ENCODE measurements at places on chromosomes 7 and 10. TPM values are rescaled to one million over a fixed set of nuclear protein-coding genes. Genes with fewer than 3 reads are reported as not detected.

The TMEM270 gene
- not detected for total RNA-seq

GRCh38 chr7:99557940-99558305 lies 519 bp upstream of the ZNF655 start:
- no peak for DNase-seq

The EVX1 gene
- total RNA-seq = 5.6 TPM

GRCh38 chr7:45295222-45295621 lies 137.6 kb downstream of the RAMP3 start:
- no peak for DNase-seq

DNA sequence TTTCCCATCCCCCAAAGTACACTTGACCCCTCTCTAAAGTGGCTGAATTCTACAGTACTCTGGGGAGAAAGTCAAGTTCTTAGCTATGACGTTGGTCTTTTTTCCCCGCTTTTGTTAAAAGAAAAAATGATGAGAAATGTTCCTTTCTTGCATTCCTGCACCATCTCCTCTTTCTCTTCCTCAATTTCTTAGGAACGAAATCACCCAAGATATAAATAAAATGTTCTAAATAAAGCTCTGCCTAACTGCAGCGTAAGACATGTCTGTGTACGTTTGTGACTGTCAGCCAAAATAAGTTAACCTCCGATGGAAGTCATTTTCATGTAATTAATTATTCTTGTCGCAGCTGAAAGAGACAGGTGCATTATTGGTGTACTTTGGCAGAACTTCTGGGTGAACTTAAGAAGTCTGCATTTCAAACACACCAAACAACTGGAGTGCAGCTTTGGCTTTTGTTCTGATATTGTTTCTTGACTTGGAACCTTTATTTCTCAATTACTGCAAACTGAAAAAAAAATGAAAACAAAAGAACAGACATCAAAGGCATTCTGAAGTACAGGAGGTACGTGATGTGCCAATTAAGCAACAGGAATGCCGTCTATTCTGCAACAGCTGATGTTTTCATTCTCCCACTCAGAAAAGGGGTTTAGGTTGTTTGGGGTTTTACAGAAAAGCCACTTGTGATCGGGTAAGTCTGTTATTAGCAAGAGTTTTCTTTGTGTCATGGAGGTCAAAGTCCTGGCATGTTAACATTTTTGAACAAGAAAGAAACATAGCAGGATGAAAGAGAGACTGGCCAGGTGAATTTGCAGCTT lies 82.4 kb upstream of the SDK1 start:
- DNase-seq = no peak

GRCh38 chr10:112275512-112276245 lies 7.5 kb upstream of the TECTB start:
- DNase-seq = no peak

DNA sequence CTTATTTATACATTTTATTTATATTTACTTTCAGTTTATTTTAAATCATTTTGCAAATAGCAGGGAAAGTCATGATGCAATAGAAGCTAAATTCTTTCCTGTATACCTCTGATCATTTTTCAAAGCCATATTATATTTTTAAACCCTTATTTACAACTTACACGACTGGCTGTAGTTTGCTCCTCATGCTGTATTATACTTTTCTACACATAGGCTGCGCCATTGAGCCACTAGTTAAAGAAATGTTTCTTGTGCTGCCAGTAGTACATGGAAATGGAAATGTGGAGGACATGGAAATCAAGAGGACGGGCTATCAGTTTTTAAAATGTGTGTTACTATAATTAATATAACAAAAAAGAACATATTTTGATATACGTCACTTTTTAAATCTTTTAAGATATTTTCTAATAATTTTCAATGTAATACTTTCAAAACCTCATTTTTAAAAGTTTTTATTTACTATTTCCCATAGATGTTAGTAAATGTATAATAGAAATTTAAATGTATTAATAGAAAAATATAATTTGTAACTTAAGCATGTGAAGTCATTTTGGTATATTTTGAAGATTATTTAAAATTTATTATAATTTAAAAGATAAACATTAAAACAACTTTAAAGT lies 118.5 kb downstream of the VTI1A start:
- DNase-seq = no peak

The LIMK1 gene
- total RNA-seq = 26.0 TPM

DNA sequence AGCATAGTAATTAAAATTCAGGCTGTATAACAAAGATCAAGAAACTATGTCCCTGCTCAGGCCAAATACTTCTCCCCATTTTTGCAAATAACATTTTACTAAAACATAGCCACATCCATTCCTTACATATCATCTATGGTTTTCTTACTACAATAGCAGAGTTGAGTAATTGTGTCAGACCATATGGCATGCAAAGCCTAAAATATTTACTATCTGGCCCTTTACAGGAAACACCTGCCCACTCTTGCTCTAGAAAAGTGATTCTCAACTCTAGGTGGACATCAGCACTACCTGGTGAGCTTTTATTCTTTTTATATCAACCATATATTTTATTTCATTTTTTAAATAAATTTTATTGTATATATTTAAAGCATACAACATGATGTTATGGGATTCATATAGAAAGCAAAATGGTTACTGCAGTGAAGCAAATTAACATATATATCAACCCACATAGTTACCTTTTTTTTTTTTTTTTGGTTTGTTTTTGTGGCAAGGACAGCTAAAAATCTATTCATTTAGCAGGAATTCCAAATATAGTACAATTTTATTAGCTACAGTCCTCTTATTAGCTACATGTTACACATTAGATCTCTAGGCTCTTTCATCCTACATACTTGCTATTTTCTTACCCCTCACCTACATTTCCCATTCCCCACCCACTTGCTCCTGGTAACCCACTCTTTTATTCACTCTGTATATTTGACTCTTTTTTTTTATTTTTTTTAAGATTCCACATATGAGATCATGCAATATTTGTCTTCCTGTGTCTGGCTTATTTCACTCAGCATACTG lies 19.6 kb downstream of the ABI1 start:
- DNase-seq = no peak

DNA sequence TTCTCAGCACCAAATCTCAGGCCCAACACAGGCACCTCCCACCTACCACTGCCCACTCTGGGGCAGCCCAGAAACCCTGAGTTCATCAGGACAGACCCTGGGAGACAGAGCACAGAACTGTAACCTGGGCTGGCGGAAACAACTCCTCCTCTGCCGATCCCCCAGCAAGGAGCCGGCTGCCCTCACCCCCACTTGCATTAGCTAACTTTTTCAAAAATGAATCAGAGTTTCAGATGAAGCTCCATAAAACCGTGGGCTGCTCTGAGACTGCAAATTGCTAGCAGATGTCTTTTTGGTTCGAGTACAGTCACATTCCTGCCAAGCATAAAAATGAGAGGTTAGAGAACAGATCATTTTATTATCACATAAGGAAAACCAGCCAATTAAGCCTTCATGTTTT lies 93.4 kb upstream of the PARD3 start:
- DNase-seq = no peak

DNA sequence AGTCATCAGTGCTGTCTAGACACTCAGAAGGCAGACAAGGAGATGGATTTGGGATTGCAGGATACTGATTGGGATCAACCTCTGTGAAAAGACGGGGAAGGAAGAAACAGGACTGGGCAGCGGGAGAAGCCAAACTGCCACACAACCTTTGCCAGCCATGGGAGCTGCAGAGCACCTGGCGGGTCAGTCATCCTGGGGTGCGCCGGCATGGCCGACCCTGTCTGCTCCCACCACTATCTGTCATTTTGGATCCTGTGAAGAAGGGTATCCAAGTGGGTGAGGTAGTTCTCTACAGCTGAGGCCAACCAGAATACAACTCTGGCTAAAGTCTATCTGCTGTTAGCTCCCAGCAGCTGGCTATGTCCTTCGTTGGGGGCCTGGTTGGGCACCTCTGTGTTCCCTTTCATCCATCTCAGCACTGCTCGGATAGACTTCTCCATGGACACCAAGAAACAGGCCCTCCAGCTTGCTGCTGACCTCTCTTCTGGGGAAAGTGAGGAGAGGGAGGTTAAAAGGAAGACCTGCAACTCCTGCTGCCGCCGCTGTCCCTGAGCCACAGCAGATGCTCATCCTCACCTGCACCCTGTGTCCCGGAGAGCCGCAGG lies 11.7 kb upstream of the RBM17 start:
- no peak for DNase-seq

- no peak for DNase-seq
These were observed 24.0 kb upstream of the PCGF5 start for GRCh38 chr10:91196268-91197048.

- DNase-seq = no peak
These were observed 80.6 kb upstream of the LAMB4 start for GRCh38 chr7:108210796-108211195.

The DCLRE1A gene
- total RNA-seq = 8.3 TPM

The ZNF783 gene
- 30.0 TPM for total RNA-seq

GRCh38 chr7:83410989-83411591 lies 237.8 kb downstream of the SEMA3E start:
- DNase-seq = no peak

DNA sequence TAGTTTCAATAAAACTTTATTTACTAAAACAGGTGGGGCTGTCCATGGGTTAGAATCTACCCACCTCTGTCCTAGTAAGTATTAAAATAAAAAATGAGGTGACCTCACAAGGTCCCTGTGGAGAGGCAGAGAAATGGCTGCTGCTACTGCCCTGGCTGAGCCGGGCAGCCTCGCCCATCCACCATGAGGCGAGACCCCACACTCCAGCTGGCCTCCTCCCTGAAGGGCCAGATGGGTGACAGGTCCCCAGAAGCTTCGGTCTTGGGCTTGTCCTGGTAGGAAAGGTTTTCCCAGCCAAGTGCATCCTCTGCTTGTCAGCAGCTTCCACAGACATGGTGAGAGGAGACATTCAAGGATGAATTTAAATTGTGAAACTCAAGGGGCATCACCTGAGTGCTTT lies 565.8 kb downstream of the PTPRN2 start:
- DNase-seq = no peak

- DNase-seq = no peak
These were observed 512.5 kb downstream of the REEP3 start for GRCh38 chr10:64033711-64034110.

The SRRT gene
- total RNA-seq = 133 TPM

DNA sequence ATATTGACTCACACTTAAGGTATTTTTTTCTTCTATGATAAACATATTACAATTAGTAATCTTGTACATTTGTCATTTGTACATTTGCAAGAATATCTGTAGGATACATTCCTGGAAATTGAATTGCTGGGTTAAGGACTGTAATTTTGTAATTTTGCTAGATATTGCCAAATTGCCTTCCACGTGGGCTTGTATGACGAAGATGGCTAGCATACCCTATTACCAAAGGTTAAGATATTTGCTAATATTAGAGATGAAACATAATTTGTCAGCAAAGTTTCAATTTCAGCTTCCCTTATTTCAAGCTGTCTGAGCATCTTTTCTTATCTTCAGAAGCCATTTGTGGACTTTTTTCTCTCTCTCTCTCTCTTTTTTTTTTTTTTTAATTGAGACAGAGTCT lies 1.0 kb upstream of the LYZL2 start:
- DNase-seq = no peak

GRCh38 chr7:156459582-156459981 lies 181.0 kb upstream of the RNF32 start:
- DNase-seq = no peak

DNA sequence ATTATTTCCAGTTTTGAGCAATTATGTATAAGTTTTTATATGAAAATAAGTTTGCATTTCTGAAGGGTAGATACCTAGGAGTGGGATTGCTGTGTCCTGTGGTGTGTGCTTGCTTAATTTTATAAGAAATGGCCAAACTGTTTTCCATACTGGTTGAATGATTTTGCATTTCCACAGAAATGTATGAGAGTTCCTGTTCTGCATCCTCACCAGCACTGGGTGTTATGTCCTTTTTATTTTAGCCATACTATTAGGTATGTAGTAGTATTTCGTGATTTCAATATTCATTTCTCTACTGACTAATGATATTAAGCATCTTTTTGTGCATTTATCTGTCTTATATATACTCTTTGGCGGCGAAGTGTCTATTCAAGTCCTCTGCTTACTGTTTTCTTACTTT lies 22.3 kb downstream of the CAPZA2 start:
- no peak for DNase-seq

DNA sequence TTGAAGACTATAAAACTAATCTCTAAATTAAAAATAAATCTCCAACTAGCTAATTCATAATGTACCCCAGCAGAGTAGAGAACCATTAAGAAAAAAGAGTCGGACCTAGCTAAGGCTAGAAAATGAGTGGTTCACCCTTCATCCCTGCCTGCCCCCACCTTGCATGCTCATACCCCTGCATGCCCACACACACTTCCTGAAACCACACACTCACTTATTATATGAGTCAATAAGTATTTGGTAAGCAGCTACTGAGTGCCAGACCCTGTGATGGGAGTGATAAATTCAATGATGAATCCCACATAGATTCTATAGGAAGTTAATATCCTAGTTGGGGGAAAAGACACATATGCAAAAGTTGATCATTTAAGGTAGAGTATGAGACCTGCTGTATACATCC lies 152.9 kb upstream of the INHBA start:
- no peak for DNase-seq

- no peak for DNase-seq
These were observed 187.2 kb downstream of the VTI1A start for GRCh38 chr10:112634096-112634830.

DNA sequence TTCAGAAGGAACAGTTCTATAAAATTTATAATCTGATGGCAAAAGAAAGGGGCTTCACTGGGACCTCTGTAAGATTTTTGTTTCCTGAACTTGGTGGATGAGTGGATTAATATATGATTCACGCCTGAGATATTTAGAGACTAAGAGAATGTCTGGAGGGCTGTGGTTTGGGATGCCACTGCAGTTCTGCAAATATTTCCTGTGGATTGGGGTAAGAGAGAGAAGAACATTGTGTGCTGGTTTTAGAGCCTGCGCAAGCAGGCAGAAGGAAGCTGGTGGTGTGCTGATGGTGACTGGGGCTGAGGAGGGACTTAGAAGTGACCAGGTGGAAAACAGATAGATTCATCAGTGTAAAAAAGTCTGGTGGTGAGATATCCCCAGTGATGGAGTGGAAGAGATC lies 87.0 kb downstream of the SUGCT start:
- no peak for DNase-seq

The NDUFB2 gene
- 180 TPM for total RNA-seq

DNA sequence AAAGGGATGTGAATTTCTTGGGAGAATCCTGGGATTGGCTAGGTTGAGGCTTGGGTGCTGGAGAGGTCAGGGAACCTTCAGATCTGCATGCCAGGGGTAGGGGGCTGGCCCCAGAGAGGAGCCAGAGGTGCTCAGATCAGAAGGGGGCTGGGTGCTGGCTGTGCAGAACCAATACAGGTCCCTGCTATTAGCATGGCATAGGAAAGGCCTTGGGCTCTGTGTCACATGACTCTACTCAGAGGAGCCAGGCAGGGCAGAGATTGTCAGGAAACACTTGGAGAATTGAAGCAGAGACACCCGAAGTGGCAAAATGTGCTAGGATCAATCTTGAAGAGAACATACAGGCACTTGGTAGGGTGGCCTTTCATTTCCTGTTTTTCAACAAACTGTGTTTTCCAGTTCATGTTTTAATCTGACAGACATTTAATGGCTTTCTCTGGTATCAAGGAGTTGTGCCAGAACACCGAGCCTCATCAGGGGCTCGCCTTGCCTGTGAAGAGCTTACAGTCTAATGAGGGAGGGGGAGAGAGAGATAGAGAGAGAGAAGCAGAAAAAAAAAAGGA lies 498.9 kb downstream of the RPS24 start:
- DNase-seq = no peak

- DNase-seq = no peak
These were observed 48.9 kb downstream of the SNX10 start for GRCh38 chr7:26340476-26341018.

The LIPF gene
- not detected for total RNA-seq

Data from ureter (tissue), 1 donor.